ENCODE measurements at places on chromosomes 5 and 9.

- DNase-seq: no peak
Observed at GRCh38 chr9:36764364-36765076, 191.8 kb downstream of the MELK start.

DNA sequence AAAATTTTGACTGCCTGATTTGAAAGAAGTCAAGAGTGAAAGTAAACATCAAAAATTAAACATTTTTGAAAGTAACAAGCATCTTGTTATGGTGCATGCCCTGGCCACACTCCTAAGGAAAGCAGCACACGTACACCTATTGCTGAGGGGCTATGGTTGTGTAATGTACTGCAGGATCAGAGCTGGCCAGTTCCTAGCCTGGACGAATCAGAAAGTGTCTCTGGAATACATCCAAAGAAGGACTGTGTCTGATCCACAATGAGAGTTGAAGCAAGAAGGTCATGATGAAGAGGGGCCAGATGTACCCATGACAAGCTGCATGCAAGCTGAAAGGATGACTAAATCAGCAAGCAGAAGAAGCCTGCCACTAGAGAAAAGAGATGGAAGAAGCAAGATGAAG is 618.2 kb downstream of the TLE1 start:
- DNase-seq: no peak

DNA sequence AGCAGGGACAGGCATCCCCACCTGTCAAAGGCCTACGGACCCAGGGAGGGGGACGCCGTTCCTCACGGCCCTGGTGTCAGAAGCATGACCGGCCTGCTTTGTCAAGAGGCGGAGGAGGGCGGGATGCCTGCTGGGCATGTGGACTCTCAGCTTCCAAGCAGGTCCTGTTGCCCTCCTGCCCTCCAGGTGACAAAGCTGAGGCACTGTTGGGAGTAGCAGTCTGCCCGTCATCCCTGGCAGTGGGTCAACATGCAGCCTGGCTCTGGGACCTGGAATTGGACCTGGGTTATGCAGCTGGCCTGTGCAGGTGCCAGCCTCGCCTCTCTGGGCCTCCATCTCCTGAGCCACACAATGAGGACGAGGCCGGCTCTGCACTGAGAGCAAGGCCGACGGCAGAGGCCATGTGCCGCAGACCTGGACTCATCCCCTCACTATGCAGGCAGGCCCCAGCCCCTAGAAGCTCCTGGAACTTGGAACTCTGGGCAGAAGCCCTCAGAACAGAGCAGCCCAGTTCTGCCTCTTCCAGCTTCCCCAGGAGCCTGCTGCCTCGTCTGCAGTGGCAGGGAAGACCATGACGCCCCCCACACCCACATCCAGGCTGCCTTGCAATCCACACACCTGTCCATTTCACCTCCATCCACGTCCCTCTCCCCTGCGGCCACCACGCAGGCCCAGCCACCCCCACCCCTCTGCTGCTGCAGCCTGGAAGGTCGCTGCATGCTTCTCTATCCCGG is 20.8 kb upstream of the FCN1 start:
- no peak for DNase-seq

DNA sequence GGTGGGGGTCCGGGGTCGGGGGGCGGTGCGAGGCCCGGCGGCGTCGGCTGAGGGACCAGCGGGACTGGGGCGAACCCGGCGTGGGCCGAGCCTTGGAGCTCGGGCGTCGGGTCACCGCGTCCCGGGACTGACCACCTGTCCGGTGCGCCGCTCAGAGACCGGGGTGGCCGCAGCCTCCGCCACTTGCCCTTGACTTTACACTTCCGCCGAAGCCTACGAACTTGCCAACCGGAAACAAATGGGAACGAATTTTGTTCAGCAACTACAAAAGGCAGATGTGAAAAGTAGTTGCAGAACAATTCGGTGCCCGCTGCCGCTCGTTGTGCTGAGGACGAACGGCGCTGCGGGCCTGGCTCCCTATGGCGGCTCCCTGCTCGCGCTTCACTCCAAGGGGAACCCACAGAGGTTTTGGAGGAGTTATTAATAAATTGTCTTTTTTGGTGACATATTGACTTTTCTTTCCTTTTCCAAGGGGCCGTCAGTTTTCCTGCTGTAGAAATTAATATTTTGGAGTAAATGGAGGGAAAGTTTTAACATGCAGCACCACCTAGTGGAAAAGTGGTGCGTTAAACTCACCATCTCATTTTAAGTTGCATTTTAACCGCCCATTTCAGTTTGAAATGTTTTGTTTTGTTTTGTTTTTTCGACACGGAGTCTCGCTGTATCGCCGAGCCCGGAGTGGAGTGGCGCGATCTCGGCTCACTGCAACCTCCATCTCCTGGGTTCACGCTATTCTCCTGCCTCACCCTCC is 490 bp downstream of the PCBD2 start:
- DNase-seq: peak; percentile 28
